ENCODE measurements at places on chromosomes 7 and 10. TPM values are rescaled to one million over a fixed set of nuclear protein-coding genes. Genes with fewer than 3 reads are reported as not detected.
A peak's percentile ranks its signal among the peaks of the same experiment; 100 is the strongest.

GRCh38 chr10:128518000-128518399 is 391.8 kb upstream of the MKI67 start:
- no peak overlapping the region for H3K4me3 ChIP-seq
- DNase-seq, result no peak
- no peaks in the 10 kb centered on the region for H3K36me3 ChIP-seq
- H3K4me1 ChIP-seq, result no peaks in the 10 kb centered on the region
- H3K27me3 ChIP-seq, result no peaks in the 10 kb centered on the region
- H3K27ac ChIP-seq, result no peak overlapping the region

- H3K36me3 ChIP-seq, result no peaks in the 10 kb centered on the region
- no peaks in the 10 kb centered on the region for H3K4me1 ChIP-seq
- no peak for DNase-seq
- H3K27me3 ChIP-seq, result no peaks in the 10 kb centered on the region
- H3K27ac ChIP-seq, result no peak overlapping the region
Measured at GRCh38 chr10:94916423-94916822, 22.0 kb upstream of the CYP2C9 start.

GRCh38 chr7:7992506-7992905 is 23.9 kb downstream of the GLCCI1 start:
- H3K36me3 ChIP-seq, result no peaks in the 10 kb centered on the region
- no peak overlapping the region for H3K4me3 ChIP-seq
- no peaks in the 10 kb centered on the region for H3K4me1 ChIP-seq
- no peaks in the 10 kb centered on the region for H3K27me3 ChIP-seq
- DNase-seq, result no peak

DNA sequence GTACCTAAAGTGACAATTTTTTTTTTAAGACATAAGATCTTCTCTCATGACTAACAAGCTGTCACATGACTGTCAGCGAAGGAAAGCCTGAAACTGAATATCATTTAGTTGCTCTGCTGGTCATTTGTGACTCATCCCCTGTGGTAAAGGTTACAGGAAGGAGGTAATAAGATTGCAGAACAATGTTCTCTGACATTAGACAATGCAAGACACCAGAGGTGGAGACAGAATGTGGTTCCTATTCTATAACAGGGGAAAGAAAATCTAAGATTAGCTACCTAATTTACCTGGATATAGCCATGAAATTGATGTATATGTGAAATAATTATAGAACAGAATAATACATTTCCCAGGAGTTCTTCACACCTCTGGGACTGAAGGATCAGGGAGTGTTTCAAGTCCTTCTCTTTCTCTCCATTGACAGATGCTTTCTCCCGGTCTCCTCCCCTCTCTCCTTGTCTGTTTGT is 47.7 kb downstream of the LRGUK start:
- H3K27ac ChIP-seq, result no peak overlapping the region
- no peak overlapping the region for H3K4me3 ChIP-seq

- H3K4me1 ChIP-seq, result peaks cover 7% of the 10 kb centered on the region
- no peak for DNase-seq
- H3K27ac ChIP-seq, result peak overlapping the region; percentile 82
- no peaks in the 10 kb centered on the region for H3K36me3 ChIP-seq
- H3K27me3 ChIP-seq, result no peaks in the 10 kb centered on the region
Measured at GRCh38 chr7:129875745-129876411, 76.9 kb downstream of the UBE2H start.

UFSP1 gene
- total RNA-seq, result 2.0 TPM

CPA1 gene
- 3.6 TPM for total RNA-seq

GOLGA7B gene
- total RNA-seq, result 0.36 TPM

AASS gene
- total RNA-seq, result 42.4 TPM

NEURL1 gene
- 0.16 TPM for total RNA-seq

- H3K36me3 ChIP-seq, result no peaks in the 10 kb centered on the region
- no peaks in the 10 kb centered on the region for H3K4me1 ChIP-seq
- no peak overlapping the region for H3K4me3 ChIP-seq
- no peak for DNase-seq
- no peak overlapping the region for H3K27ac ChIP-seq
- no peaks in the 10 kb centered on the region for H3K27me3 ChIP-seq
Measured at GRCh38 chr7:127437241-127437640, 44.7 kb upstream of the ZNF800 start.

DNA sequence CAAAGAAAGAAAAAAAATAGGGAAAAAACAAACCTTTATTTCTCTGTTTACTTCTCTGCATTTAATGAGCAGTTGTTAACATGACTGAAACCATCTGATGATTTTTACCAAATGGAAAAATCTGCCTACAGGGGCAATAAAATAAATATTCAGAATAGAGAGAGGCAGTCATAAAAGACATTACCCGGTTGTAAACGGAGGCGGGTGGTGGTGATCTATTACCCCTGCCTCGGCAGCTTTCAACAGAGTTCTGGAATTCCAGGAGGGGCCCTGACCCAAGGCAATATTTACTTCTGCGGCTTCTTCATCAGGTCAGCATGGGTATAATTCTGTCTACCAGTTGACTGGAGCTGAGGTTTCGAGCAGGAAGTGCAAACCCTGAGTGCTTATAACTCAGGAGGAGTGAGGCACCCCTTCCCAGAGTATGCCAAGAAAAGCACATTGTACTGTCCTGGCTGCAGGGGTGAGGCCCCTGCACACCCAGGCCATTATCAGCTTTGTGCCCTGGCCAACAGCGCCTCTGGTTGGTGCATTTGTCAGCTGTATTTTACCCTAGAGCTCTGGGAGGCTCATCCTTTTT is 8.2 kb upstream of the CXCL12 start:
- no peak overlapping the region for H3K4me3 ChIP-seq
- no peaks in the 10 kb centered on the region for H3K36me3 ChIP-seq
- no peaks in the 10 kb centered on the region for H3K27me3 ChIP-seq
- no peak overlapping the region for H3K27ac ChIP-seq
- no peaks in the 10 kb centered on the region for H3K4me1 ChIP-seq

KIAA1217 gene
- 18.3 TPM for total RNA-seq

SLC16A9 gene
- 1.3 TPM for total RNA-seq

DNA sequence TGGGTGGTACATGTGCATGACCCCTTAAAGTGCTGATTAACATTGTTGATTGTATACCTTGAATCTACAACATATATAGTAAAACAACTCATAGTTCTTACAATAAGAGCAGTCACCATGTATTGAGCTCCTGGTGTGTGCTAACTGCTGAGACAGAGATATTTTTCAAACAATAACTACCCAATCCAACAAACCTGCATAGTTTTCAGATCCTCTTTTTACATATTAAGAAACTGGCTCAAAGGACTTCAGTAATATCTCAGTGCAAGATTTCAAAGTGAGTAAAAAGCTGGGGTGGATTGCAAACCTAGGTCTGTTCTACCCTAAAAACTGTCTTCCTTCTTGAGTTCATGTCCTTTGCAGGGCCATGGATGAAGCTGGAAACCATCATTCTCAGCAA is 272.2 kb downstream of the SNX13 start:
- DNase-seq, result no peak
- H3K4me3 ChIP-seq, result no peak overlapping the region
- no peaks in the 10 kb centered on the region for H3K4me1 ChIP-seq
- H3K36me3 ChIP-seq, result no peaks in the 10 kb centered on the region
- no peaks in the 10 kb centered on the region for H3K27me3 ChIP-seq
- no peak overlapping the region for H3K27ac ChIP-seq

DNA sequence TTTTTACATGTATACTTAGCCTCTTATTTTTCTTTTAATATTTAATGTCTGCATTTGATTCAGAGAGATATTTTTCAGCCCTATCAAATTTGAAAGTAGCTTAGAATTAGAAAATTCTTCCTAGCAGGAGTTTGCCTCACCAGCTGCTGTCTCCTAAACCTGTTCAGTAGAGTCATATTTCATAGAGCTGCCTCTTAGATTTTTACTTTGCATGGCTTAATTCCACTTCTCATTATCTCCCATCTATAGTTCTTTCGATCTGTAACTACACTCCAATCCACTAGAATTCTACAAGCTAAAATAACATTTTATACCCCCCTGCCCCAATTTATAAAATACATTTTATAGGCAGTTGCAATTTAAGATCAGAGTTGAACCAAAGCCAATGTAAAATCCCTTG is 227.0 kb downstream of the ANK3 start:
- H3K4me3 ChIP-seq, result no peak overlapping the region
- no peaks in the 10 kb centered on the region for H3K4me1 ChIP-seq
- peaks cover 2% of the 10 kb centered on the region for H3K27me3 ChIP-seq
- DNase-seq, result no peak

BEND7 gene
- total RNA-seq, result 28.0 TPM

DNA sequence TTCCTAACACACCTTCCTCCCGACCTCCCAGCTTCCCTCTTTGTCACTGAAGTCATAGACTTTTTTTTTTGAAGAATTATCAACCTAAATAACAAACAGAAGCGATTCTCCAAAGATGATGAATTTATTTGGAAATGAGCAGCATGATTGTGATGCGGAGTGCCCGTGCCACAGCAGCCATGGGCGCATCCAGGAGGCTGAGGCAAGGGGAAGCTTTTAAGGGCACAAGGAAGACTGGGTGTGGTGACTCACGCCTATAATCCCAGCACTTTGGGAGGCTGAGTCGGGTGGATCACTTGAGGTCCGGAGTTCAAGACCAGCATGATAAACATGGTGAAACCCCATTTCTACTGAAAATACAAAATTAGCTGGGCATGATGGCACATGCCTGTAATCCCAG is 16.2 kb upstream of the GIMAP8 start:
- H3K27me3 ChIP-seq, result no peaks in the 10 kb centered on the region
- DNase-seq, result no peak
- H3K36me3 ChIP-seq, result no peaks in the 10 kb centered on the region
- no peaks in the 10 kb centered on the region for H3K4me1 ChIP-seq
- H3K27ac ChIP-seq, result no peak overlapping the region
- no peak overlapping the region for H3K4me3 ChIP-seq

TLX1 gene
- total RNA-seq, result not detected

- H3K4me3 ChIP-seq, result no peak overlapping the region
- no peaks in the 10 kb centered on the region for H3K4me1 ChIP-seq
- H3K27ac ChIP-seq, result no peak overlapping the region
- H3K36me3 ChIP-seq, result no peaks in the 10 kb centered on the region
- no peaks in the 10 kb centered on the region for H3K27me3 ChIP-seq
Measured at GRCh38 chr10:131897297-131897899, 3.4 kb upstream of the PPP2R2D start.

- H3K4me1 ChIP-seq, result no peaks in the 10 kb centered on the region
- no peak for DNase-seq
- H3K36me3 ChIP-seq, result no peaks in the 10 kb centered on the region
Measured at GRCh38 chr7:73918926-73919693, 58.2 kb downstream of the TMEM270 start.

DNA sequence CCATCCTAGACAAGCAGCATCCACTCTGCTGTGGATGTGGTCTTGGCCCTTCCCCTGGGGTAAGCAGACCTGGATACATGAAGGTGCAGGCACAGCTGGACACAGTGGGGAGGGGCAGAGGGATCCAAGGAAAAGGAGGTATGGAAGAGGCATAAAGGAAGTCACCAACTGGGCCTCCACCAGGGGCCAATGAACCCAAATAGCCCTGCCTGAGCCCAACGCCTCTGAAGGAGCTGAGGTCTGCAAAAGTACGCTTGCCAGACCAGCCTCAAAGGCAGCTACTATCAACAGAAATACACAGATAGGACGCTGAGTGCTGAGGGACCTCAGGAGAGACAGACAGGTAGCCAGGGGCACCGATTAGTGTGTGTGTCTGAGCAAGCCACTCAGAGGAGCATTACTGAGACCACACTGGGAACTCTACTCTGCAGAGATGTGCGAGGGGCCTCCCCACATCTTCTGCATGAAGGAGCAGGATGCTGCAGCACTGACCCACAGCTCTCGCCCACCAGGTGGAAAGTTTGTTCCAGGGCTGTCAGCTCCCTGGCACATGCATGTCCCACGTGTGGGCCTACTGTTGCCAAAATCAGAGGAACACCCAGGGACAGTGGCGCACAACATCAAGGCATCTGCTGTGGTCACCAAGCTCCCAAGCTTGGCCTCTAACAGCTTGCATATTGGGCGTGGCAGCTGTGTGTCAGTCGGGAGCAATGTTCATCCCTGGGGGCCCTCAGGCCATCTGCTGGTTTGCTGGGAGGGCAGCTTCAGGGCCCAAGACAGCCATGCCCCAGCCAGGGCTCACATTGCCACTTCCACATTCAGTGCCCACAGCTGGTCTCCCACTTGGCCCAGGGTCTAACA is 40.0 kb downstream of the MKI67 start:
- H3K4me1 ChIP-seq, result no peaks in the 10 kb centered on the region
- no peak overlapping the region for H3K27ac ChIP-seq
- H3K4me3 ChIP-seq, result no peak overlapping the region
- H3K27me3 ChIP-seq, result no peaks in the 10 kb centered on the region

DNA sequence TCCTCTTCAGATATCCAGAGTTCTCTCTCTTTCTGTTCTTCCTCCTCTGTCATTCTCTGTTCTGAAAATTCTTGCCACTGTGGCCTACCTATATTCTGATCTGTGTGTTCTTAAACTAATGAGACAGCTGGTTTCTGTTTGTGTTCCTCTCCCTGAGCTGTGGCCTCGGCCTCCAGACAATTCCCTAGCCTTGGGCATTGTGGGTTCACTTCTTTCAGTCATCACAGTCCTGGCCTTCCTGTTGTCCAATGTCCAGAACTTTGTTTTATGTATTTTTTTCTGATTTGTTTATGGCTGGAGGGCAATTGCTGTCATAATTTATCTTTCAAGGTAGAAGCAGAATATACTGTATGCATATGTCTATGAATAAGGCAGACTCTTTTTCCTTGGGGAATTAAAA is 173.2 kb upstream of the MTPN start:
- DNase-seq, result no peak
- H3K4me1 ChIP-seq, result no peaks in the 10 kb centered on the region
- H3K4me3 ChIP-seq, result no peak overlapping the region
- H3K36me3 ChIP-seq, result no peaks in the 10 kb centered on the region
- H3K27me3 ChIP-seq, result no peaks in the 10 kb centered on the region

VSTM4 gene
- total RNA-seq, result 34.2 TPM

DNA sequence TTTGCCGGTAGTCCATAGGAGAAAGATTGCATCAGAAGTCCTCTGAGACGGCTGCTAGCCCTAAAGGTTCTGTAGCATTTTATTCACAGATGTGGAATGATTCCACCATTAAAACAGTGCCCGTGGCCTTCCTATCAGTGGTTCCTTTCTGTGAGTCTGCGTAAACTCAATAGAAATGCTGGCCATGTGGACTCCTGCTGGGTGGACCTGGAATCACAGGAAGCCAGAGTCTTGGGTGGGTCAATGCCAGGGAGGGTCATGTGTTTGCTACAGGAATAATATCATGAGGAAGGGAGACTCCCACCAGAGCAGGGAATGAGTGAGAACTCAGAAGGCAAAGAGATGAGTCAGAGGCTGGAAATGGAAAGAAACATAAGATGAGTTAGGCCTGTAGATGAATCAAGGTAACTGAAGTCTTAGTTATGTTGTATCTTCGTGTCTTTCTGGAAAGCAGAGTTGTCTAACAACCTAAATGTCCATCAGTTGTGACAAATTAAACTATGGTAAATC is 410.4 kb upstream of the AUTS2 start:
- DNase-seq, result no peak
- H3K4me3 ChIP-seq, result no peak overlapping the region
- H3K27me3 ChIP-seq, result no peaks in the 10 kb centered on the region

GRCh38 chr10:107269626-107270025 is 105.1 kb upstream of the SORCS1 start:
- H3K36me3 ChIP-seq, result no peaks in the 10 kb centered on the region
- no peaks in the 10 kb centered on the region for H3K4me1 ChIP-seq
- DNase-seq, result no peak

Measured in aorta (tissue), 5 donors.